Osteocyte (in vitro differentiated cells): ENCODE measurements at places on chromosomes 4 and X.
A peak's percentile ranks its signal among the peaks of the same experiment; 100 is the strongest.

DNA sequence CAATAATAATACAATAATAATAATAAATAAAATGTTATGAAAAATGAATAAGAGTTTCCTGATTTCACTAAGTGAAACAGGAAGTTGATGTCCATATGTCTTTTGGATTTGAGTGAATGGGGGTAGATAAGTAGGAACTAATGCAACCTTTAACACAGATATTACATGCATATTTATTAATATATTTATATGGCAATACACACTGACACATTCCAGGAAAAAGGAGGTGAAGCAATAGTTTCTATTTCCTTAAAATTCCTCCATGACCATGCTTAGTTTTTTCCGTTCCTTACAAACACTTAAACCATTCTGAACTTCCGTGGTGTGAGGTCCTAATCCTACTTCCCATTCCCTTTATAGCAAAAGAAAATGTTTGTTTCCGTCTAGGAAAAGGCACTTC lies 48.3 kb downstream of the ATXN3L start:
- no peak for DNase-seq

DNA sequence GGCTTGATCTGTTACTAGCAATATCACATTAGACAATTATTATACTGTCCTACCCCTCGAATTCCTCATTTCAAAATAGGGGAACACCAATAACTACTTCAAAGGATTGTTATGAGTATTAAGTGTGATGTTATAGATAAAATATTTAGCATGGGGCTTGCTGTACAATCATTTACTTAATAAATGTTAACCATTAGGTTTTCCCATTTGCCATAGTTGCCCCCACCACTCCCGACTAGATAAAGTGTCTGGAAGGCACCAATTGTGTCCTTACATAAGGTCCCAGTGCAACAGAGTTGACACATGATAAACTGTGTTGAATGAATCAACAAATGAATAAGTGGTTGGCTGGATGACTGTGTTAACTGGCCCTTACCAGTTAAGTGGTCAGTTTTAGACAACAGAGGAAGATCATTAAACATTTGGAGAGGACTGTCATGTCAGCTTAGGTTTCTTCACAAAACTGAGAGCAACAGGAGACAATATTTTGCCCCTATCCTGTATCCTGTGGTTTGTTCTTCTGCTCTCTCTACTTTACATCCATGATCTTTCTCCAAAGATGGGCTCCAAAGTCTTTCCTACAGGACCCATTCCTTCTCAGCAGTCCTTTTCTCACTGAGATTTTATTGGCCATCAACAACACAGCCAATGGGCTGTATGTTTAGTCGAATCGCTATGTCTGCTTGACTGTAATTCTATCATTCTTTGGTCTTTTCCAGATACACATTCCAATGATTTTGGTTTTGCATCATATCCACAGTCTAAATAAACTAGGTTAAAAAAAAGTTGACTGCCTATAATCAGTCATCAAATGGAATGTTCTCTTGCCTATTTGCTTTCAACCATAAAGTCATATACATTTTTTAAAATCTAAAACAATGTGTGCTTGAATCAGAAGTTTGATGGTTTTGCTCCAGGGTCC lies 74.4 kb downstream of the RNF150 start:
- DNase-seq, result no peak

- DNase-seq, result no peak
These were observed 11.7 kb downstream of the CFAP97 start for GRCh38 chr4:185192059-185192458.

DNA sequence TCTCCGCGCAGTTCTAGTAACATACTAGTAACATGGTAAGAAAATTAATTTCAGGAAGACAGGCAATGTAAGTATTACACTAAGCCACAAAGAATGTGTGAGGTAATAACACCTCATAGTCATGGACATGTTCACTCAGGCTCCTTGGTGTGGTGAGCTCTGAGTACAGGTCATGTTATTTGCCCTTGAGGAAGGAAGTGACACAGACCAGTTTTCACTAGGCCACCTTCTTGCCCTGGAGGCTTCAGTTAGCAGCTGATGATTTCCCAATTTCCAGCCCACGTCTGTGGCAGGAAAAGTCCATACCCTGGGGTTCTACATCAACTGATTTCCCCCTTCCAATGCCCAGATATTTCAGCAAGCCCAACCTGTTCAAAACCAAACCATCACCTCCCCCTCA lies 6.7 kb downstream of the APOO start:
- no peak for DNase-seq

- DNase-seq, result peak; percentile 82
These were observed 162.6 kb upstream of the INTU start for GRCh38 chr4:127469959-127470809.

GRCh38 chr4:41069257-41069656 lies 145.1 kb downstream of the APBB2 start:
- DNase-seq, result no peak
